ENCODE measurements at places on chromosomes 5 and 9.

- no peak for DNase-seq
Measured at GRCh38 chr9:72305102-72305546, 59.9 kb downstream of the ZFAND5 start.

DNA sequence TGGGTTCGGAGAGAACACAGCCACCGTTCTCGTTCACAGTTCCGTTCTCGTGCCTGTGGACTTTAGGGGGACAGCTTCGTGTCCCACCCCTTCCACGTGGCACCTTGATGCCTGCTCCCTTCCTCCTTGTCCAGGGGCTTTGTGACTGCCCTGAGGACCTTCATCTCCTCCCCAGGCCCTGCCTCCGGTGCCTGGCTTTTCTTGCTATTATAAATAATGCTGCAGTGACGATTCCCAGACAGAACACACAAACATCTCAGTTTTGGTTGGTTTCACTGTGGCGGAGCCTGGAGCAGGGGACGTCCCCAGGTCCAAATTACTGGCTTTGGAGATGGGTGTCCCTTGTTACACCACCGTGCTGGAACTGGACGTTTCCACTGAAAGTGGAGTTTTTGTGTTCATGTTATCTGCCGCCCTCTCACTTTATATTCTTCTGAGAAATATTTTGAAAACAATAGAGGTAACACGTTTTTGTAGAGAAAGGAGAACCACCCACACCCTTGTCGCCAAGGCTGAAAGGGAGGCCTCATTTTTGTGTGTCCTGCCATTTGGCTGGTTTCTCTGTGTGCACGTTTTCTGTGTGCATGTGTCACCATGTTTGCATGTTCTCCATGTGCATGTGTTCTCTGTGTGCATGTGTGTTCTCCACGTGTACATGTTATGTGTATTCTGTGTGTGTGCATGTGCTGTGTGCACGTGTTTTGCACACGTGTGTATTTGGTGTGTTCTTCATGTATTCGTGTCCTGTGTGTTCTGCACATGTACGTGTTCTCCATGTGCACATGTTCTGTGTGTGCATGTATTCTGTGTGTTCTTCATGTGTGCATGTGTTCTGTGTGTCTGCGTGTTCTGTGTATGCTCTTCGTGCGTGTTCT, 24.2 kb downstream of the WNK2 start:
- DNase-seq = no peak

DNA sequence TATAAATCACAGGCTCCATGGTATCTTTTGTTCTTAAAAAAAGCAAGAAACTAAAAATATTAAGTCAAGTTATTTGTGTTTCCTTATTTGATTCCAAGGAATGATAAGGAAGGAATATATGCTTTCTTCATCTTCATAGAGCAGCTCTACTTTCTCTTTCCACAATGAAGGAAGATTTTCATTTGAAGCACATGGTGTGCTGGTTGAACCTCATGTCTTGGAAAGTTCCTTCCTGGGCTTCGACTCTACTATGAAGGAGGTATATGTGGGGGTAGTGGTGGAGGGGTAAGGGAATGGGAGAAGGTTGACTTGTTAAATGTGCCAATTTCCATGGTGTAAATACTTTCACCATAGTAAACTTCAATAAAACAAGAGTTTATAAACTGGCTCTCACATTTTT, 698.0 kb downstream of the CETN3 start:
- no peak for DNase-seq

GRCh38 chr9:126014726-126015125, 267.6 kb downstream of the PBX3 start:
- DNase-seq = no peak

- no peak for DNase-seq
Measured at GRCh38 chr5:36033047-36033446, 33.6 kb downstream of the UGT3A2 start.

- no peak for DNase-seq
Measured at GRCh38 chr5:7811715-7812114, 39.2 kb downstream of the CFAP90 start.

- no peak for DNase-seq
Measured at GRCh38 chr5:62521319-62521718, 57.3 kb upstream of the LRRC70 start.

DNA sequence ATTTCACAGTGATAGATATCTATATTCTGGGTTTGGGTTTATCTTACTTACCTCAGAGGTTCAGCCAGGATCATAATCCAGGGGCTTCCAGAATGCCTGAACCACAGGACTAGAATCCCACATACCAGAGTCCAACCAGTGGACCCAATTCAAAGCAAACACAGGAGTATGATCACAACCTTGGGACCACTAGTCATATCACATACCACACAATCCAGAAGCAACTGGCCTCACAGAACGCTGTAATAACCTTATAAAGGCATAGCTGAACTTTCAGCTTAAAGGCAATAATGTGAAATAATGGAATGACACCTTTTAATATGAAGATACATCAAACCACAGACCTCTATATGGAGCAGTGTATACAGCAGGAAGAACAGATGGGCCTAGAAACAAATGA, 25.3 kb downstream of the RAPGEF6 start:
- DNase-seq = no peak

DNA sequence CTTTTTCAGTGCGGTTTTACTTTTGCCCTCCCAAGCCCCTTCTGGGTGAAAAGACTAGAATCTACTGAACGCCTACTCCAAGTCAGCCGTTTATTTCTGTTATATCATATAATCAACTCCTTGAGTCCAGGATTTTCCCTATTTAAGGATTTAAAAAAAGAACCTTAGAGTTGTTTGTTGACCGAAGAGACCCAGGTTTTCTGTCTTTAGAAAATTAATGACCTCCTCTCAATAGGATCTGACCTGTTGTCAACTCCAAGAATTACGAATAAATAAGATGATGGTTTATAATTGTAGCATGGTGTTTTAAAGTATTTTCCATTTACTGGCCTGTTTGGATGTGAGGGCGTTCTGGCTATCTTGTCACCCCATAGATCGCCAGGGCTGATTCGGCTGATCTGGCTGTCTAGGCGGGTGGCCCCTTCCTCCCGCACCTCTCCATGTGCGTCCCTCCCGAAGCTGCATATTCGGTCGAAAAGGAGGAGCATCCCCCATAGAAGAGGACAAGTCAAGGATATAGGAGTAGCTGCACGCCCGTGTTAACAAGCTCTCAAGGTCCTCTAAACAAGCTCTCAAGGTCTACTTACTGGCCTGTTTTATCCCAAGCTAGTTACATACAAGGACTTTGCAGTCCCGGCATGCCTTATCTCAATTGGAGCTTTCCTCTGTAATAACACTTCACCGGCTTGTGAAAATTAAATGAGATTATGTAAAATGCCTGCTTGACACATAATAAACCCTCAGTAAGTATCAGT, 1.1 kb upstream of the UBAP2 start:
- DNase-seq = no peak

GRCh38 chr9:27423915-27424710, 100.0 kb upstream of the IFNK start:
- no peak for DNase-seq

DNA sequence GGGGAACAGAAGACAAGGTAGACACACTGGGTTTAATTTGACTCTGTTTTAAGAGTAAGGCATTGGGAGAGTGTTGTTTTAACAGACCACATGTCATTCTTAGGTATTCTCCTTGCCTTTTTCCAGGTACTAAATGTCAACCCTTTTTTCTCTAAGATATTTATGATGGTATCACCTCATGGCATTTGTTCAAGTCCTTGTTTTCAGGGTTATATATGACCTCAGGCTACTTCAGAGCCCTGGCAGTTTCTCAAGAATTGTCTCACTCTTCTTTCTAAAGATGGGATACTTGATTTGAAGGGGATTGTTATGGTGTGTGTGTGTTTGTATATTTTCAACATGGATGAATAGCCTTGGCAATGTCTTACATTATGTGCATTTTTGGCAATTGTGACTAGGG, 131.1 kb upstream of the ACTBL2 start:
- no peak for DNase-seq

DNA sequence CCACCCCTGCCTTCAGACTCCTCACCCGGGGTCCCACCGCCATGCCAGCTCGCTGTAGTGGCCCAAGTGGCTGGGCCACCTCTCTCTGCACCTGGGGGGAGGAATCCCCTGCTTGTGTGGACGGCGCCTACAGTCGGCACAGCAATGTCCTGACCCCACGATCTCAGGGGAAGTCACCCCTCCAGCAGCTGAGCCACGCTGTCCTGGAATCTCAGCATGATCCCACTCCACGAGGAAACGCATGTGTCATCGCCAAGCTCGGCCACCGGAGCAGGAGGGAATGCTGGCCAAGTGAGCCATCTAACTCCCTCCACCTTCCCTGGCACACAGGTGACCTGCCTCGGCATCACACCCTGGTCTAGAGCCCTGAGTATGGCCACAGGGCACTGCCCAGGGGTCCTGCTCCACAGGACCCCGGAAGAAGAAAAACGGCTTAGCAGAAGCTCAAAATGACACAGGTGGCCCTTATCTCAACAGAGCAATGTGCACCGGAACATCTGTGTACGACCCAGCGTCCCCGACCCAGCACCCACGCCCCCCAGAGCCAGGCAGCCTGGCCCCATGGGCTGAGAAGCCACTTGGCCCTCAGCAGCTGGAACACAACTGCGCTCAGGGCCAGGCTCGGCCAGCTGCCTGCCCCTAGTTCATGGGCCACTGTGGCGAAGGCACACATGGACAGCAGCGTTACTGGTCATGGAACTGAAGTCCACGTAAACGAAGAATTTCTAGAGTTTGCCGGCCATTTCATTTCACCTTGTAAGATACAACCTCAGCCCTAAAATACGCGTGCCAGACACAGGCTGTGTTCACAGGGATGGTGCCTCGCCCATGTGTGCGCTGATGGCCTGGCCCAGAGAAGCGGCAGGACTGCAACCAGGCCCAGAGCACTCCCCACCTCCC, 23.4 kb upstream of the CAMSAP1 start:
- no peak for DNase-seq

DNA sequence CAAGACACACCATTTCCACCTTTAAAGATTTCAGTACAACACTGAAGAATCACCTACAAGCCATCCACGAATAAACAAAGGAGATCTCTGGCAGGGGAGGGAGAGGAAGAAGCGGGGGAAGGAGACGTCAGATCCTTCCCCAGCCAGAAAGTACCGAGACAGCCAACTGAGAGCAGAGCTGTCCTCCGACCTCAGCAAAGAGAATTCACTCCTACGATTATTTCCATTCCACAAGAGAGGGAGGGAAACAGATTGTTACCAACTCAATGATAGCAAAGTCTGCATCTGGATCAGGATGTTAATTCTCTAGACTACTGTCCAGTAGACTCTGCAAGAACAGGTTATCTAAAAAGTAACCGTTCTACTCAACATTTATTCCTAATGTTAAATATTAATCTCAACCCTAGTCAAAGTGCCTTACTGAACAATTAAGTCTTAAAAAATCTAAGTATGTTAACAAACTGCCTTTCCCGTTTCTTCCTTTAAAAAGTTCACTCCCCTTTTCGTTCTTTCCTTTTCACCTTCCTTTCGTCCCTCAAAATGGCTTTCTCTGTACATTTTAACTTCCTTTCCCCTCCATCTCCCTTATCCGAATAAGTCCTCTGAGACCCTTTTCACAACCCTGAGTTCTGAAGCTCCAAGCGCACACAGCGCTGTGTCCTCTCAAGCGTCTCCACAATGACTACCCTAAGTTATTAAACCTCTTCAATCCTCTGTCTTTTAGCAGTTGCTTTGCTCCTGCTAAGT, 1.4 kb downstream of the CHD1 start:
- DNase-seq = peak; percentile 20

GRCh38 chr5:32600054-32600622, 14.8 kb downstream of the SUB1 start:
- DNase-seq = no peak

GRCh38 chr5:122473941-122474340, 161.9 kb downstream of the SNCAIP start:
- no peak for DNase-seq

- no peak for DNase-seq
Measured at GRCh38 chr9:95667789-95668188, 151.0 kb upstream of the PTCH1 start.

DNA sequence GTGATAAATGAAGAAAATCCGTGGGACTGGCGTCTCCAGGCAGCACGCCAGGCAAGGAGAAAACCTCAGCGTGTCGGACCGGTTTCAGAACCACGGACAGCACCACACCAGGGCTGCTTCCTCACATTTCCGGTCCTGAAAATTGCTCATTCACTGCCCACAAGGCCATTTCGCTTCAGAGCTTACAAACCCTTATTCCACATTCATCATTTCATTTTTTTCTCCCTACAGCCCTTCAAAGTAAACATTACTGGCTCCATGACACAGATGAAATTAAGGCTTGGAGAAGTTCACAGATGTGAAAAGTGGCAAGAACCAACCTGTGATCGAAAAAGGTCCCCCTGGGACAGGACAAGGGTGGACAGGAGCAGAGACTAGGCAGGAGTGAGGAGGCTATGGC, 1.5 kb upstream of the GPRIN1 start:
- no peak for DNase-seq

DNA sequence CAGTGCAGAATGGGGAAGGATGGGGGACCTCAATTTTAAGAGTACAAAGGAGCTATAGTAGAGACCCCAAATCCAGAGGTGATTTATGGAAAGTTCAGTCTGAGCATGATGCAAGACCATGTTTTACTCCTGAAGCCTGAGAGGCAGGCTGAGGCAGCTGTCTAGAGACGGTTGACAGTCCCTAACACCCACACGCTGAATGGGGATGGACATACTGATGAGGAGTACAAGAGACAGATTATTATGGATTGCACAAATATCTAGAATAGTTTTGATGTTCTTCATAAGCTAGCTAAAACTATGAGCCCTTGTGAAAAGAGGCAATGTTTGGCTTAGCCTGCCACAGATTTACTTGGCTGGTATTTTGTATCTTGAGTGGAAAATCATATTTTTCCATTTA, 64.5 kb downstream of the PRR16 start:
- no peak for DNase-seq

DNA sequence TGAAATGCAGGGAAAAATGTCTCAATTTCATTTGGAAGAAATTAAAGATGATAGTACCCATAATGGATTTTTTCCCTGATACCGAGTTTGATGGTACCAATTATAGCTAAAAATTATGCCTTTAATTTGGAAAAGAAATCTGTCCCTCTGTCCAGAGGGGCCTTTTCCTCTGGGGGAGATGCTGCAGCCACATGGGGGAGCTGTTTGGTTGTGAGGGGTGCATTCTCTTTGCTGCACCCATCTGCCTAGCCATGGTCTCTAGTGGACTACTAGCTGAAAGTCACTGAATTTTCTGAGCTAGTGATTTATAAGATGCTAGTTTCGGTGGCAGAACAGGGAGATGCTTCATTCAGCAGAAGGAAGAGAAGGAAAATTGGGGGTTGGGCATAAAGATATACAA, 9.6 kb downstream of the SEC61B start:
- no peak for DNase-seq

- DNase-seq = no peak
Measured at GRCh38 chr9:135222881-135223760, 135.7 kb downstream of the OLFM1 start.

DNA sequence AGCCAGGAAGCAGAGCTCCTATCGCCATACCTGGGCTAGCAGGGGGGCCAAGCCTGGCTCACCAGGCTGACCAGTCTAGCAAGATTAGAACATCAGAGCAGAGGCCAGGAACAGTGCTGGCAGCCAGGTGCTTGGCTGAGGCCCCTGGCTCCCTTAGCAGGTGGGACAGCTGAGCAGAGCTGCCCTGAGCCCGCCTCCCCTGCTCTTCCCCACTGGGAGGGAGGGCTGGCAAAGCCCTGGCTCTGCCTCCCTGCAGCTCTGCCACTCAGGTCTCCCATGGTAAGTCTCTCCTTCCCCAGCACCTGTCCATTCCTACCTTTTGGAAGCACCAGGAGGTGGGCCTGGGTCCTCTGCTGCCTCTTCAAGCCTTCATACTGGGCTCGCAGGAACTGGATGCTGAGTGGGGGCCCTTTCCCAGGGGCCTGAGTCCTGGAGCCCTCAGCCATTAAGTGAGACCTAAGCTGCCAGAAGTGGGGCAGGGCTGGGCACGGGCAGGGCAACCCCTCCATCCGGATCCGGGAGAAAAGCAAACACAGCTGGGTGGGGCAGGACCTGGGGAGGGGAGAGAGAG, 803 bp downstream of the C9orf152 start:
- no peak for DNase-seq
